ENCODE measurements at places on chromosomes 16 and 17. TPM values are rescaled to one million over a fixed set of nuclear protein-coding genes. Genes with fewer than 3 reads are reported as not detected.

Gene PIRT
- total RNA-seq, result not detected

Gene LITAFD
- not detected for total RNA-seq

Gene MYH3
- 0.91 TPM for total RNA-seq

Gene YBX2
- total RNA-seq, result 0.66 TPM

Gene NSF
- total RNA-seq, result 23.7 TPM

Gene TBKBP1
- total RNA-seq, result 6.3 TPM

Gene ABCA9
- not detected for total RNA-seq

Gene CTRB1
- total RNA-seq, result not detected

Gene KRT25
- not detected for total RNA-seq

Gene JPH3
- total RNA-seq, result 2.5 TPM

Gene PSKH1
- 18.1 TPM for total RNA-seq

Gene SP2
- total RNA-seq, result 16.4 TPM

Gene KRT27
- not detected for total RNA-seq

Gene UBTF
- 104 TPM for total RNA-seq

Gene FOXL1
- 1.0 TPM for total RNA-seq

Gene VASN
- 8.0 TPM for total RNA-seq

Gene NOXO1
- 0.27 TPM for total RNA-seq

Gene ACSM2A
- not detected for total RNA-seq

Gene ATP2A3
- total RNA-seq, result 3.6 TPM

Gene MPP3
- total RNA-seq, result 18.7 TPM

Gene PRSS8
- total RNA-seq, result 0.24 TPM

Gene ANKRD40CL
- not detected for total RNA-seq

Gene FSCN2
- 2.0 TPM for total RNA-seq

All from A549 treated with CpdA at 1 μM for 4 hours (cell line).